ENCODE measurements at places on chromosomes 12 and 14.

DNA sequence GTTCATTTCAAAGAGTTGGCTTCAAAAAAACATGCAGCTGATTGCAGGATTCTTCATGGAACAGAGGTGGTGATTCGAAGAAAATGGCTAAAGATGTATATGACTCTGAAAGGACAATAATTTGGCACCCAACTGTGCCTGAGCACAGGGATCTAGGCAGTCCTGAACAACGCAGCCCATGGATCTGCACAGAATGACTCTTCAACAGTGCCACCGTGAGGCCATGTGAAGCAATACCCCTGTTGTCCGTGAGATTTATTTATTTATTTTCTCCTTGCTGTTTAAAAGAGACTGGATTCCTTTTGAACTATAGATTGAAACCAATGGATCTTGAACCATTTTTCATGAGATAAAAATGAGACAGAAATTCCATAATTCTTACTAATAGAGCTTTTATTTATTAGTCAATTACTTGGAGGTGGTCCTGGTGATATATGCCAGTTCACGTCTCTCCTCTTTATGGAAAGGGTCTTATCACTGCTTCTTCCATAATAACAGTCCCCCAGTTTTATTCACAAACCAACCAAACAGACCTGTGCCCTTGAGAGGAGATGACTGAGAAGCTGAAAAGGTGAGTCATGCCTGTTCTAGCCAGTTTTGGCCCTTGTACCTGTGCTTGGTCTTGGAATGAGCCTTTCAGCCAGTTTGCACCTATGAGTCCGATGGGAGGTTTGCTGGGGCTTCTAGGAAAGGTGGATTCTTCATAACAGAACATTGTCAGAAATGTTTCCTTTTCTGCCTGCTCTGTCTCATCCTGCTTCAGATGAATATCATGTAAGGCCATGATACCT lies 1598.3 kb downstream of the AACS start:
- no peak for DNase-seq

DNA sequence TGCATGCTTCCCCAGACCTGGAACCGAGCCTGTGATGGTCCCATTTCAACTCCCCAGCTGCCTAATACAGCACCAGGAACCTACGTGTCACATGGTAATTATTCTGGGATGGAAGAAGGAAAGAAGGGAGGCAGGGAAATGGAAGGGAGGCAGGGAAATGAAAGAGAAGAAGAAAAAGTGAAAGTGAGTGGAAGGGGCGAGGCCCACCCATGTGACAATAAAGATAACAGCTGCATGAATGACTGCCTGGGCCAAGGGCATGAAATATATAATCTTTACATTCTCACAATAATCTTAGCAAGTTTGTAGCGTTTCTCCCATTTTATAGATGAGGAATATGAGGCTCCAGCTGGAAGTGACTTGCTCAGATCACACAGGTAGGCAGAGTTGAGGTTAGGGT lies 245.0 kb upstream of the PWP1 start:
- DNase-seq, result no peak

- DNase-seq, result no peak
These were observed 3.6 kb downstream of the CBX5 start for GRCh38 chr12:54276368-54276767.

GRCh38 chr12:96210376-96211055 lies 16.3 kb downstream of the ELK3 start:
- DNase-seq, result no peak

DNA sequence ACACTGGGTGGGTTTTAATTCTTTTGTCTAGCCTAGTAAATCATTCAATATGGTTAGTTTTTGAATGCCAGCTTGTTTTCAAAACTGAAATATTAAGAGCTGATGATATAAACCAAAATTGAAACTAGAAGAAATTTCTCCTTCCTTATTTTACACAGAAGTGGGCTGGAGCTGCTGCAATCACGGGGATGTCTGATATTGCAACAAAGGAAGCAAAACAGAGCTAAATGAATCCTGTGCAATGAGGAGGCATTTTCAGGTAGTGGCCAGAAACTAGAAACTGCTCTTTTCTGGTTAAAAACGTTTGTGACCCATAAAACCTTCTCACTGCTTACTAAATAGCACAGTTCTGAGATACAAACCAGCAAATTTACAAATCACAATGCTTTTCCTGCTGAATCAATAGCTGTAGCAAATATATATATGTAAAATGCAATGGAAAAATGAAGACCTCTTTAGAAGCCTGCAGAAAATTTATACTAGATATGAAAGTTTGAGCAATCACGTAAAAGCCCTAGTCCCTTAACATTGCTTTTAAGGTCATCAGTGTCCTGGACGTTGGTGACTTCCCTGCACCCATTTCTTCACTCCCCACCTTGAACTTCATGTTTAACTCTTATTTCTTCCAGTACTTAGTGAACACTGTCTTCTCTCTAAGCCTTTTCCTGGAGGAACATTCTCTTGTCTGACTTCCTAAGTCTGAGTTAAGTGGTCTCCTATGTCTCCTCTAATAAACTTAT lies 15.9 kb upstream of the LRRK2 start:
- DNase-seq, result no peak

DNA sequence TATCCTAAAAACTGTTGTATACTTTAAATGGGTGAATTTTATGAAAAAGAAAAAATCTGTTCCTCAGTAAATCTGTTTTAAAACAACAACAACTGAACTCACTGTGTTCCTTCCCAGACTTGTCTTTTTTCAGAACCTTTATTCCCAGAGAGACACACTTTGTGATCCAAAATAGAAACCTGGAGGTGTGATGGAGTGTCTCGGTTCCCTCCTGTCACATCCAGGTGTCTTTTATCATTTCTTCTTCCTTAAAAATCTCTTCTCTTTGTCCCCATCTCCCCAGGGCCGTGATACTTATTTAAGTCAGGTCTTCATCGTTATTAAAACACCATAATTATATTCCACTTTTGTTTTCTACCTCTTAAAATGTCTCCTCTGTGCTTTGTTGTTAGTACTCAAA lies 76.2 kb upstream of the EVL start:
- DNase-seq, result no peak
